GM12865 (cell line): ENCODE measurements at places on chromosomes 5 and 9.
A peak's percentile ranks its signal among the peaks of the same experiment; 100 is the strongest.

DNA sequence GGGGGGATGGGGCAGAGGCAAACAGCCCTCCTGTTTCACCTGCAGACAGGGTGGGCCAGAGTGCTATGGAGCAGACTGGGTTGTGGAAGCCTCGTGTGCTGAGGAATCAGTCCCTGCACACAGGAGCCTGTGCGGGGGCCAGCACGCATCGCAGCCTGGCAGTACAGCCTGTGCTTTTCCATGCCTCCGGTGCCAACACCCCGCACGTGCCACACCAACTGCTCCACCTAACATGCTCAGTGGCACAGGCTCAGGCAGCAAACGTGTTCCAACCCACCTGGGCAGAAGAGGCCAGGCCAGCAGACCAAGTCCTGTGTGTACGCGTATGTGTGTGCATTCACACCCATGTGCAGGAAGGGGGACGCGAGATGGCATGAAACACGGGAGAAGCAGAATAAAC is 37.4 kb upstream of the FBXW11 start:
- DNase-seq, result no peak

- DNase-seq, result no peak
Observed at GRCh38 chr5:154370813-154371212, 75.0 kb upstream of the SAP30L start.

GRCh38 chr9:128946571-128947276 is 679 bp downstream of the DOLK start:
- DNase-seq, result peak; percentile 28

DNA sequence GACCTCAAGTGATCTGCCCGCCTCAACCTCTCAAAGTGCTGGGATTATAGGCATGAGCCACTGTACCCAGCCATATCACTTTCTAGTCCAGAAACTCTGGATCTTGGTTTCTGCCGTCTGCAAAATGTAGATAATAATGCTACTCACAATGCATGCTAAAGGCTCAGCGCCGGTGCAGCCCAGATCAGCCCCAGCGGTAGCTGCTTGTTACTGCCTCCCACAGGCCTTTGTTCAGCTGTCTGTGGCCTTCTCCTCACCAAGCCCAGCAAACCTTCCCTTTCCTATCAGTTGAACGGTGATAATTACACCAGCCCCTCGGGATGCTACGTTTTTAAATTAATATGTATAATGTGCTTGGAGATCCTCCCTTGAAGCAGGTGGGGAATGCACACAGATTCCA is 26.2 kb upstream of the MSX2 start:
- no peak for DNase-seq

DNA sequence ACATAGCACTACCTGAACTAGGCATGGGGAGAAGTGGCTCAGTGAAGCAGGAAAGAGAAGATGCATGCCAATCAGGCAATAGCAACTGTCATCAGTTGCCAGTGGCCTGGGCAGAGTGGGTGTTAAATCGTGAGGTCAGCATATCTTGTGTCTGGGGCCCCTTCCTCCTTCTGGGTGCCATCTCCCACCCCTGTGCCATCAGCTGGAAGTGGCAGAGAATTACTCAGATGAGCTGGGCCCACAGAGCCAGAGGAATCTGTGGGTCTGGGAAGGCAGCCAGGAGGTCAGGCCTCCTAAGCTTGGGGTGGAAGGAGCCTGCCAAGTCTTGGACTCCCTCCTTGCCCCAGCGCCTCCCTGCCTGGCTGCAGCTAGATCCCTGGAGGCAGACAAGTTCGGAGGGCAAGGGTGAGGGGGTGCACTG is 66.5 kb downstream of the GALNT12 start:
- no peak for DNase-seq

- peak; percentile 58 for DNase-seq
Observed at GRCh38 chr5:8184455-8185063, 315.6 kb downstream of the MTRR start.

DNA sequence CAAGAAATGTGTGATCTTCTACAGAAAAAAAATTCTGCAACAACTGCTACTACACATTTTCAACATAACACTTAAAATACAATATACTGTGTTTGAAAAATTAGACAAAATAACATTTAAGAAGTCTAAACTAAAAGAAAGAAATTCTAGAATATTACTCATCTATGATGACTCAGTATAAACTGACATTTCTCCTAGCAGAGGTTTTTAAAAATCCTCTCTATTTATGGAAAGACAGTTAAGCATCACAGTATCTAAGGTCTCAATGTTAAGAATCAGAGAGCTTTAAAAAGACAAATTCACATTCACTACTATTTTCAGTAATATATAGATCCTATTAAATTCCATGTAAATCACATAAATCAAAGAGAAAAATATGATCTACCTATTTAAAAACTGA is 61.3 kb downstream of the NR2F1-AS1 start:
- no peak for DNase-seq

DNA sequence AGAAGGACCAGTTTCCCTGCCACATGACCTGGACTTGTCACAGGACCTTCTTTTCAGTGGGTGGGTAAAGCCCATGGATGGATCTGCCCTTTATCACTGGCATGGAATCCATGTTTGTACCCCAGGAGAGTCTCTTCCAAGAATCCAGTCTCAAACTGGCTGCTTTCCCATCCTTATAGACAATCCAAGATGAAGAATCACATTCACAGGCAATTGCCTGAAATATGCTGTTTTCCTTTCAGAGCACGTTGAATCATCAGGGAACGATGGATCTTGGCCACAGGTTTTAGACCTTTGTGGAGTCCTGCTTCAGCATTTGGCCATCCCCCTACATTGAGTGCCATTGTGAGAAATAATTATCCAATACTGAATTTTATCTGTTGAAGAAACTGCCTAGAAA is 319.8 kb downstream of the ASTN2 start:
- no peak for DNase-seq

DNA sequence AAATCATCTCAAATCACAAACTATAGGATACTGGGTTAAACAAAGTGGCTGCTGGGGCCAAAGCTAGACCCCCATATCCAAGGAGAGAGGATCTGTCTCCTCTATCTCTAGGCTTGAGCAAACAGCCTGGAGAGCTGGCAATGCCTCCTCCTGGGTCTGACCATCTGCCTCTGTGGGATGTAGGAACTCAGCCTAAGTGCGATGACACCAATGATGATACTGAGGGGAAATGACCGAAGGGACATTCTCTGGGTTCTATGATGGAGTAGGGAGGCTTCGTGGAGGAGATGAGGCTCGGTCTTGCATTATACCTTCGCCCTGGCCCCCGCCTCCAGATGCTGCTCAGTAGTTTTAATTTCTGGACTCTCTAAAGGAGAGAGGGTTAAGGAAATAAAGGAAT is 9.3 kb upstream of the SPATA24 start:
- DNase-seq, result no peak

- DNase-seq, result no peak
Observed at GRCh38 chr5:103433211-103433610, 129.4 kb downstream of the NUDT12 start.

DNA sequence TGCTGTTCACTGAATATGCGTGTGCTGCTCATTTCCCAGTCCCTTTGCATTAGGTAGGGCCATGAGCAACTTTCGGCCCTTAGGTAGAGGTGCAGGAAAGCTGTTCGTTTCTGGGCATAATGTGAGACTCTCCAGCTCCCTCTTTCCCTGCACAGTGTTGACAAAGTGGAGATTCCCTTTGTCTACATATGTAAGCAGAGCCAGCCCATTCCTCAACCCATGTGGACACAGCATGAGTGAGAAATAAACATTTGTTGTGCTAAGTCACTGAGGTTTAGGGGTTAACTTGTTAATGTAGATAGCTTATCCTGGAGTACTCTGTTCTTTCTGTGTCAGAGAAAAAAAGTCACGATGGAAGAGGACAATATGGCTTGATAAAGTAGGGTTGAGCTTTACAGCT is 343.8 kb downstream of the PSAT1 start:
- no peak for DNase-seq

GRCh38 chr9:495739-496138 is 281.1 kb downstream of the DOCK8 start:
- no peak for DNase-seq

- no peak for DNase-seq
Observed at GRCh38 chr5:170143091-170143490, 37.4 kb downstream of the FOXI1 start.

GRCh38 chr5:171676286-171676944 is 109.2 kb upstream of the SMIM23 start:
- no peak for DNase-seq

GRCh38 chr5:74538206-74538661 is 102.3 kb downstream of the ENC1 start:
- no peak for DNase-seq

- no peak for DNase-seq
Observed at GRCh38 chr5:83531661-83532060, 60.1 kb downstream of the VCAN start.
